ENCODE measurements at places on chromosomes 1 and 21.

DNA sequence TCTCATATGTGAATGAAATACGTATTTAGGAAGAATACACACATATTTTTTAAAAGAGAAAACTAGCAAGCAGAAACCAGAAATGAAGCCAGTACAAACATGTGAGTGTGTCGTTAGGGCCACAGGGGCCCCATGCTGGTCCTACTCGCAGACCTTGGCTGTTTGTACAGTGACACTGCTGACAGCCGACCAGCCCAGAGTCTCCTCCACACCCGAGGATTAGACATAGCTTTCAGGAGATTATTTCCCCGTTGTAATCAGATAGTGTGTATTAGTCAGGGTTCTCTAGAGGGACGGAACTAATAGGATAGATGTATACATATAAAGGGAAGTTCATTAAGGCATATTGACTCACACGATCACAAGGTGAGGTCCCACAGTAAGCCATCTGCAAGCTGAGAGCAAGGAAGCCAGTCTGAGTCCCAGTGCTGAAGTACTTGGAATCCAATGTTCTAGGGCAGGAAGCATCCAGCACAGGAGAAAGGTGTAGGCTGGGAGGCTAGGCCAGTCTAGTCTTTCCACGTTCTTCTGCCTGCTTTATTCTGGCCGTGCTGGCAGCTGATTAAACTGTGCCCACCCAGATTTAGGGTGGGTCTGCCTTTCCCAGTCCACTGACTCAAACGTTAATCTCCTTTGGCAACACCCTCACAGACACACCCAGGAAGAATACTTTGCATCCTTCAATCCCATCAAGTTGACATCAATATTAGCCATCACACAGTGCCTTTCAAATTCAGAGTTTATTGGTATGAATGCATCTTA, 51.2 kb downstream of the DIP2A start:
- DNase-seq: no peak

- DNase-seq: no peak
Observed at GRCh38 chr1:215657047-215657446, 89.9 kb downstream of the KCTD3 start.

- DNase-seq: no peak
Observed at GRCh38 chr21:31346256-31346821, 2.3 kb upstream of the TIAM1 start.

- no peak for DNase-seq
Observed at GRCh38 chr1:32336963-32337675, 1.1 kb upstream of the MARCKSL1 start.

All from NCI-H2171 treated with DMSO at 0.1 percent for 48 hours (cell line).